H1 (cell line): ENCODE measurements at places on chromosomes 5 and 9.

DNA sequence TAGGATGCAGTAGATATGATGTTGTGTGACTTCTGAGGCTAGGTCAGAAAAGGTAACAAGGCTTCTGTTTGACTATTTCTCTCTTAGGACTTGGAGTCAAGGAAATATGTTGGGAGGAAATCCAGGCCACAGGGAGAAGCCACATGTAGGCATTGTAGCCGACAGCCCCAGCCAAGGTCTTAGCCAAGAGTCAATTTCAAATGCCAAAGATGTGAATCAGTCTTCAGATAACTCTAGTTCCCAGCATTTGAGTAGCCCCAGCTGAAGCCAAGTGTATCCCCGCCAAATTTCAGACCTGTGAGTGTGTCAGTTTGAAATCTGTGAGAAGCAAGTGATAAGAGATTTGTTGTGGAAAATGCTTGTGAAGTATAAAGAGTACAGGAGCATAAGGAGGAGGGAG lies 38.1 kb upstream of the ISL1 start:
- DNase-seq = no peak

DNA sequence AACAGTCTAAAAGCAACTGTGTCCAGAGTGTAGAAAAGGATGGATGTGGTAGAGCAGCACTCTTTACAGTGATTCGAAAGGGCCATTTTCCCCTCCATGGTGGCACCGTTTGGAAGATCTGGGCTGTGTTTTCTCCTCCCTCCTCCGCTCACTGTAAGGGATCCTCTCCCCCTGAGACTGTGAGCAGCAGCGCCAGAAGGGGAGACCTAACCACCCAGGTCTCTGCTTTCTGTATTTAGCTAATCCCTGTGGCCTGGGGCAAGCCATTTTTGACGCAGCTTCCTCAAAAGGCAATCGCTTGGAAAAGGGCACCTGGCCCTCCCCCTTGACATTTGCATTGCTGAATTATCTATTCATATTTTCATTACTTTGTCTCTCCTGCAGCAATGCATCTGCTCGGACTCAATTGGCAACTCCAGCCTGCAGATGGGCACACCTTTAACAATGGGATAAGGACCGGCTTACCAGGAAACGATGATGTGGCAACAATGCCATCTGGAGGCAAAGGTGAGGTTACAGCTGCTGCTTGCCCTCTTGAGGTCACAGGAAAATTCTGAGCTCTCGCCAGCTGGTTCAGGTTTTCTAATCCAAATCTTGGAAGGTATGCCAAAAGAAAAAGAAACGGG lies 244.3 kb upstream of the WWC1 start:
- peak; percentile 78 for DNase-seq

- DNase-seq = no peak
Observed at GRCh38 chr5:8829323-8830029, 716.4 kb downstream of the SEMA5A start.

DNA sequence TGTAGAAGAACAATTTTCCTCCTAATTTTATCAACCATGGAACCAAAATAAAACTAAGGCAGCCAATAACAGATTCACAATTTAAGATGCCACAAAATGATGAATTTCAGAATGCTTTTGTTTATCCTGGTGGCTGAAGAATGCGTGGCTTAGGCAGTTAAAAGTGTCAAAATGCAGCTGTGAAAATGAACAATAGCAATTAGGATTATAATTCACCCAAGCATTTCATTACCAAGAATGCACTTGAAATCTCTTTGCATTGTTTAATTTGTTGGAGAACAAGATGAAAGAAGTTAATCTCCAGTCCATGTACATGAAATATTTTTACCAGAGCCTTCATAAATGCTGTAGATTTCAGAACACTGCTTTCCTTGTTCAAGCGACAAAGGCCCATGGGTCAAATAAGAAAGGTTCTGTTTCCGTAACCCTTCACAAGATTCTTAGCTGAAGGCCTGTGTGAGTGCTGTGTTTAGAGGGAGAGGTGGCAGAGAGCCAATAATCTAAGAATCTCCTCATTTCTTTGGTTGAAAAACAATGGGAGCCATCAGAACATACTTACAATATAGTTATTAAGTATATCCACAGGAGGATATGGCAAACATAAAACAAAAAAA lies 39.3 kb downstream of the CLINT1 start:
- no peak for DNase-seq

DNA sequence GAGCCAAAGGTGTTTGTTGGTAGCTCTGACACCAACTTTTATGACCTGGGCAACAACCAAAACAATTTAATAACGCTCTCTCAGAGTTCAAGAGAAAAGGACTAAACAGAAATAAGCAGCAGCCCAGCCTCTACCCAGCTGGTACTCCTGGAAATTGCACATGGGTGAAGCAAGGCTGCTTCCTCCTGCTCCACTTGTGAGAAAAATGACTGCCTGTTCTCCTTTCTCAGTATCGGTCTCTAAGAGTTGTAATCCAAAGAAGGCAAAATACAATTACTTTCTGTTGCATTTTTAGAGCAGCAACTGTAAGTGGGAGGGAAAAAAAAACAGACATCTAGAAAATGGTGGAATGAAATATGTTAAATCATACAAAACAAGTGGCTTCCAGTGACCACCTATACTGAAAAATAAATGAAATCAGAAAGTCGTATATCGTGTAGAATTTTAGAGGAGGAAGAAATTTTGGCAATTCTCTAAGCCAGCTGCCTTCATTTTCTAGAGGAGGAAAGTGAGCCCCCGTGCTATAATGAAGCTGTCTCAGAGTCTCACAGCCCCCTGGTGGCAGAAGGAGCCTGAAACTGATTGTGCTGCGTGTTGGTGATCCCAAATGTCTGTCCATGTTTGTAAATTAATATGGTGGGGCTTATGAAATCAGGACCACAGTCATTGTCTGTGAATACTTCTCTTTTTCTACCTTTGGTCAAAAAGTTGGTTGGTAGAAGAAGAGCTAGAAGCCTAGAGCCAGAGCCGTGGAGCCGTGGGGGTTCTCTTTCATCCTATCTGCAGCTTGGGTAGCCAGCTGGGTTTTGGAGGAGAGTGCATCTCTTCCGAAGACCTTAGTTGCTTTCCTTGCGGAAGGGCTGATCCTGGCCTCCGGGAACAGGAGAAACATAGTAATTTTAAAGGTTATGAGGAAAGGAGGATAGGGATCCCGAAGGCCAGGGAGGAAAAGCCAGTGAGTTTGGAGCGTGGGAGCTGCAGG lies 139.9 kb downstream of the PIP5K1B start:
- DNase-seq = peak; percentile 71

GRCh38 chr9:138007918-138008841 lies 130.6 kb downstream of the CACNA1B start:
- no peak for DNase-seq

GRCh38 chr9:129333617-129334104 lies 155.6 kb upstream of the IER5L start:
- DNase-seq = peak; percentile 59

GRCh38 chr5:151097820-151098767 lies 17.3 kb upstream of the TNIP1 start:
- DNase-seq = no peak

DNA sequence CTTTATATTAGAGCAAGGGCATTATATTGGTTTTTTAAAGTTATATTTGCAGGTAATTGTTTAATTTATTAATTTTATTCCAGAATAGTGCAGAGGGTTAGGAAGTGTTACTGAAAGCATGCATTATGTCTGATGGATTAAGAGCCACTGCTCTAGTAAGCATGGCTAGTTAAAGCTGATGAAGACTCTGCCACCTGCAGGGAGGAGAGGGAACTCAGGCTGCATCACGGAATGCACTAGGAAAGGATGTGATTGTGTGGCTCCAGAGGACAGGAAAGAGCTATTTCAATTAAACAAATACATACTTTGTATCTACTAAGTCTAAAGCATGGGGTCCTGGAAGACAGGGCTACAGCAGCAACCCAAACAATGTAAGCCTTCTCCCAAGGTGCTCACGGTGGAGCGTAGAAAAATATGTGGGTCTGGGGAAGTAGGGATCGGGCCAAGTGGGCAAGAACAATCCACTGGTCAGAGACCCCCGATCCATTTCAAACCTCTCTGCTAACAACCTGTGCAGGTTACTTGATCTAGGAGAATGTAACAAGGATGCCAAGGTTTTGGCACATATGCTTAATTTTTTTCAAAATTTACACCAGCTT lies 15.3 kb upstream of the GRXCR2 start:
- DNase-seq = peak; percentile 61

- DNase-seq = no peak
Observed at GRCh38 chr5:87022415-87022814, 245.3 kb upstream of the RASA1 start.
